ENCODE measurements at places on chromosomes 2 and 18.

GRCh38 chr2:203787979-203788378 lies 79.6 kb upstream of the CTLA4 start:
- DNase-seq, result no peak

- DNase-seq, result no peak
These were observed 183.7 kb downstream of the KLHL29 start for GRCh38 chr2:23568626-23569190.

GRCh38 chr2:178990533-178991241 lies 59.2 kb downstream of the CCDC141 start:
- no peak for DNase-seq

- no peak for DNase-seq
These were observed 34.4 kb upstream of the SMAD7 start for GRCh38 chr18:48985161-48985560.

DNA sequence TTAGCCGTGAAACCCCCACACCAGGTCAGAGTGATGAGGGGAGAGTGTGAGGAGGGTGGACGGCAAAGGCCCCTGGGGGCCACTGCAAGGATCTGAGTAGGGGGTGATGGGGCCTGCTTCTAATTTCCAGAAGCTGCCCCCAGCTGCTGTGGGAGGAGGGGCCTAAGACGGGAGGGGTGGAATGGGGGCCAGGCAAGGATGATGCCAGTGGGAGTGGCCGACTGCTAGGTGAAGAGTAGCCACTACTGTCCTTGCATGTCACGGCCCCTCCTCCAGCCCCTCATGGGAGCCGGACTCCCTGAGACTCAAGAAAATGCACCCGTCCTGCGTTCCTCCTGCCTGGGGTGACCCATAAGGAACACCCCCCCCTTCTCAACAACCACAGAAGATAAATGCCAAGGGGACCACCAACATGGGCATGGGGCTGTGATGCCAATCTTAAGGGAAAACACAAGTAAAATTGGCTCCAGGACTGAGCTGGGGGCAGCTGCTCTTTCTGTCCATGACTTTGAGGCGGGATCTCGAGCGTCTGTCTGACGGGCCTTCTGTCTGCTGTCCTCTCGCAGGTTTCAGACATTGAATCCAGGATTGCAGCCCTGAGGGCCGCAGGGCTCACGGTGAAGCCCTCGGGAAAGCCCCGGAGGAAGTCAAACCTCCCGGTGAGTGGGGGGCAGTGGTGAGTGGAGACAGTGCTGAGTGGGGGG lies 24.2 kb upstream of the PRLH start:
- no peak for DNase-seq

DNA sequence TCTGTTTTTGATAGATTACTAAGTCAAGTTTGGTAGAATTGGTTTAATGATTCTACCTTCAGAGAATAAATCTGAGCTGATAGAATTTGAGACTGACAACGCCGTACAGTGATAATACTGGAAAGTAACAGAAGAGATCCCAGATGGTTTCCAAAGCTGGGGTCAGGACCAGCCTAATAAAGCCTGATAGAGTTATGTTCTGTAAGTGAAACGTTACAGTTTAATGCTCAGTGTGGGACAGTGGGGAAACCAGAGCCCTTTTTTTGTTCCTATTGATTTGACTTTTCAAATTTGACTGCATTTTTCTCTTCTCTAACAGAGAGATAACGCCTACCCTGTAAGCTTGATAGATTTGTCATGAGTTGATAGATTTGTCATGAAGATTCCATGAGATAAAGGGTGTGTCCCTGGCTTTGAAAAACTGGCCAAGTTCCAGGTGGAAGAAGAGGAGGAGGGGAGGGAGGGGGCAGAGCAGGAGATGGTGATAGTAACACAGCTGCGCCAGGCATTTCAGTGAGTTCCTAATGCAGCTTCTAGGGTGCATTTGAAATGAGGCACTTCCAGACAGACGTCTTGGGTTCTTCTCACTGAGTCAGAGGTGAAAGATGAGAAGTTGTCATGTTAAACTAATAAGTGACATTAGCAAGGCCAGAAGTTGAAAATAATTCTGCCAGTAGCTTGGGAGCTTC lies 65.1 kb downstream of the CERS6 start:
- no peak for DNase-seq

DNA sequence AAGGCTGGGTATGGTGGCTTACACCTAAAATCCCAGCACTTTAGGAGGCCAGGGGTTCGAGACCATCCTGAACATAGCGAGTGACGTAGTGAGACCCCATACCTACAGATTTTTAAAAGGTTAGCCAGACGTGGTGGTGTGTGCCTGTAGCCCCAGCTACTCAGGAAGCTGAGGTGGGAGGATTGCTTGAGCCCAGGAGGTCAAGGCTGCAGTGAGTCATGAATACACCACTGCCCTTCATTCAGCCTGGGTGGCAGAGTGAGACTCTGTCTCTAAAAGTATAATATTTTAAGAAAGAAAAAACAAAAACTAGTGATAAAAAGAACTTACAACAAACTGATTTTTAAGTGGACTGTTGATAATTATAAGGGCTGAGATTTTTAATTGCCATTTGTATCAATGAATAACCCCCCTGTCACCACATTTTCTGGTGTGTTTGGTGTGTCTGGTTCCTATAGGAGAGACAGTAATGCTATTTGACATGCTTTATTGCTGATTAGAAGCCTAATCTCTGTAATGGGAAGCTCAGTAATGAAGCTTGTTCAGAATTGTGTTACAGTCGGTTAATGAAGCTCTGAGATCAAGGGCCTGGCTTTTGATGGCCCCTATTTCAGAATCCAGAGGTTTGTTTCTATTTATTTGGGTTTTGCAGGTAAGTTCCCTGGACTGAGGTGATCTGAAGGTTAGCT lies 147.0 kb downstream of the NEDD4L start:
- no peak for DNase-seq

DNA sequence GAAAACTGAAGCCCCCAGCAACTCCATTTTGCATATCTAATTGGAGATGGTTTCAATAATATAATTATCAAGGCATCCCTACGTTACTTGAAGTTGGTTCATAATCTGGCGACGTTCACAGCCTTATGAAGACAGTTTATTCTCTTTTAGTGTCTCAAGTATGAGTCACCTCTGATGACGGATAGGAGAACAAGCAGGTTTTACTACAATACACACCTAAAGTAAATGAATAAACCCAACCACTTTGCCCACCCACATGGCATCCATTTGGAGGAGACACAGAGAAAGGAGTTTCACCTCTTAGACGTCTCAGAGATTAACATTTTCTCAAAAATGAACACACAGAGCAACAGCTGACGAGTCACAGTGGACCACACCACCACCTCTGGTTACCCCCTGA lies 40.8 kb downstream of the BCL11A start:
- no peak for DNase-seq

DNA sequence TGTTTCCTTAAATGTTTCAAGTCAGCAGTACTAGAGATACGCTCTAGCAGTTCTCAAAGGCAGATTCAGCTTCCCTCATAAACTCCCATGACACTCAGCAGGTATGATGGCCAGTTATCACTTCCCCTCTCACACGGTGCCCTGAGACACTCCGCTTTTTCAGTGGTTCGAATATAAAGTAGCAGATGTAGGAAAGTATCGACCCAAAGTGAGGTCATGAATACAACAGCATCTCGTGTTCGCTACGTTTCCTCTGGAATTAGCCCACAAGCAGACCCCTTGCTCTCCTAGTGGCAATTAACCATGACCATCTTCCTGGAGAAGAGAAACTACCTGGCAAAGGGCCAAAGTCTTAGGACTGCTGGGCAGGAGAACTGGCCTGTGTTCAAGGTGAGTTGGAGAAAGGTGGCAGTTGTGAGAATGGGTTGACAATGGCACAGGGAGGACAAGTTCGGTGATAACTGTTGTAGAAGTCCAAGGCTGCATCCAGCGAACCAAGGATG lies 9.3 kb upstream of the AGBL5 start:
- DNase-seq, result no peak

GRCh38 chr2:47031909-47032668 lies 116.5 kb upstream of the MCFD2 start:
- no peak for DNase-seq

- no peak for DNase-seq
These were observed 336.2 kb downstream of the ZEB2 start for GRCh38 chr2:144183727-144184126.

- no peak for DNase-seq
These were observed 152.6 kb downstream of the IKZF2 start for GRCh38 chr2:212998626-212999359.

GRCh38 chr2:240966906-240967680 lies 31.3 kb upstream of the SNED1 start:
- no peak for DNase-seq

DNA sequence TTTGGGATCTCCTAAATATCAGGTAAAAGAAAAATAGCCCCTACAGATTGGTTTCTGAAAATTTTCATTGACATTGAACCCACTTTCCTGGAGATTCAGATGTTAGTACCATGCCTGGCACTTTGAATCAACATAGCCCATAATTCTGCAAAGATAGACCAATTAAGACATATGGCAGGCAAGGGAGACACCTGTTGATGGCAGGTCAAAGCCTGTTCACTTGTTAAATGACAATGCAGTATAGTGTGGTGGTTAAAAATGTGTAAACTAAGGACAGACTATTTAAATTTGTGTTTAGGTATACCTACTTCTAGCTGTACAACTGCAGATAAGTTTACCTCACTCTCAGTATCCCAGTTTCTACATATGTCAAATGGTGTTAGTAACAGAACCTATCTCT lies 178.1 kb upstream of the MMADHC start:
- no peak for DNase-seq

- DNase-seq, result no peak
These were observed 12.7 kb downstream of the ZNF24 start for GRCh38 chr18:35331367-35332087.

GRCh38 chr18:21085579-21086166 lies 25.9 kb downstream of the ROCK1 start:
- DNase-seq, result no peak

GRCh38 chr18:74171910-74172606 lies 23.7 kb downstream of the TIMM21 start:
- no peak for DNase-seq

DNA sequence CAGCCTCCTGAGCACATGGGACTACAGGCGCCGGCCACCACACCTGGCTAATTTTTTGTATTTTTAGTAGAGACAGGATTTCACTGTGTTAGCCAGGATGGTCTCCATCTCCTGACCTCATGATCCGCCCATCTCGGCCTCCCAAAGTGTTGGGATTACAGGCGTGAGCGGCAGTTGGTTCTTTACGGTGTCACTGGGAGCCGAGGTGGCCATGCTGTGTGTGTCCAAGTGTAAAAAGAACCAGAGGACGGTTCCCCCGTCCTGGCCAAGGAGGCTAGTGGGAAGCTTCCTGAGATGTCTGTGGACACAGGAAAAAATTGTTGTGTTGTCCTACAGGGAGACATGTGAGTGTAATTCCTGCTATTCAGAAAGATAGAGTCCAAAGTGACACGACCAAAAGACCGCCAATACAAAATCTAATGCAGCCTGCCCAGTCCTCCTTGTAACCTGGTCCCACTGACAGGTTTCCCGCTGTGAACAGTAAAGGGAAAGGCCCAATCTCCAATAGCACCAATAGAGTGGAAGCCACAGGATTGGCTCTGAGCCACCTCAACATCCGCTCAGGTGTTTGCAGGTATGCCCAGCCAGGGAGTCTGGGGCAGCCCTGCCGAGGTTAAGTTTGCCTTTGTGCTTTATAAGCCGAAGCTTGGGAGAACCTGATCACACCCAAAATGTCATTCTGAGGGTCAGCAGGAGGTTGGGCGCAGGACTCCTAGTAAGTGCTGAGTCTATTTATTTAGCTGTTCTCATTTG lies 40.6 kb downstream of the NCK2 start:
- no peak for DNase-seq

GRCh38 chr18:57004366-57005121 lies 142.3 kb upstream of the BOD1L2 start:
- peak; percentile 36 for DNase-seq

- no peak for DNase-seq
These were observed 131.3 kb downstream of the CTIF start for GRCh38 chr18:48669991-48670750.

DNA sequence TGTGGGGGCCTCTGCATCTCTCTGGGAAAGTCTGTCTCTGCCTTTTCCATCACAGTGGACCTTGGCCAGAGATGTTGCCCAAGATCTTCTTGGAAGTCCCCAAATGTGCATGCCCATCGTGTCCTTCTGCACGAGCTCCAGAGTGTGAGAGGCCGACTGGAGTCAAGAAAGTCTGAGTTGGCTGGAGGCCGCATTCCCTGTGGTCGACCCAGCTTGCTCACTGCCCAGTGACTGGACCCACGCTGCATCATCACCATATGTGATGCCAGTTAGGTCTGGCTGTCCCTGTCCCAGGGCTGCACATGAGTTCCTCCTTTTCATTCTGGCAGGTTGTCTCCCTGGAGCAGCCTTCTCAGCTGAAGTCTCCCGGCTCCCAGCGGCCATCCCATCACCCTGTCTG lies 93.8 kb downstream of the ARL4C start:
- no peak for DNase-seq

- peak; percentile 34 for DNase-seq
These were observed 68.1 kb downstream of the MYOM1 start for GRCh38 chr18:3151399-3152264.

GRCh38 chr2:168604252-168604651 lies 148.2 kb downstream of the CERS6 start:
- DNase-seq, result no peak

DNA sequence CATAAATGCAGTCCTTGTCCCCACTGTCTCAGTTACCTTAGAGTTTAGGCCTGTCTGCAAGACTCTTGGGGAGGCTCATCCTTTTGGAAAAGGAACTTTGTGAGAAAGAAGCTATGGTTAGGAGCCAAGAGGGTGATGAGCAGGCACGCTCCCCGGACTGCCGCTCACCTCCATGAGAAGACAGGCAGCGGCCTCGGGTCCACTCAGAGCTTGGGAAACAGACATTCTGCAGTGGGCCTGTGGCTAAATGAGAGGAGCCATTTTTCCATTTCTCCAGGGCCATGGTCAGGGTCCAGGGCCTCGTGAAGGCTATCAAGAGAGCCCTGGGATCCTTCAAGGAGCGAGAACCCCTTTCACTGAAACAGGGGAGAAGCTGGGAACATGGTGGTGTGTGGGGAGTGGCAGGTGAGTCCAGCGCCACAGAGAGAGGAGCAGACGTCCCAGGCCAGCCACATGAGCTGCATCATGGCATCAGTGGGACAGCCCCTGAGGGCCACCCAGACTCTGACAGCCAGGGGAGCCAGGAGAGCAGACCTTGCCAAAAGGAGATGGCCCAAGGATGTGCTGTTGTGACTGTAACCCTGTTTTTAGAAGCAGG lies 4.0 kb upstream of the TEX51 start:
- DNase-seq, result no peak

DNA sequence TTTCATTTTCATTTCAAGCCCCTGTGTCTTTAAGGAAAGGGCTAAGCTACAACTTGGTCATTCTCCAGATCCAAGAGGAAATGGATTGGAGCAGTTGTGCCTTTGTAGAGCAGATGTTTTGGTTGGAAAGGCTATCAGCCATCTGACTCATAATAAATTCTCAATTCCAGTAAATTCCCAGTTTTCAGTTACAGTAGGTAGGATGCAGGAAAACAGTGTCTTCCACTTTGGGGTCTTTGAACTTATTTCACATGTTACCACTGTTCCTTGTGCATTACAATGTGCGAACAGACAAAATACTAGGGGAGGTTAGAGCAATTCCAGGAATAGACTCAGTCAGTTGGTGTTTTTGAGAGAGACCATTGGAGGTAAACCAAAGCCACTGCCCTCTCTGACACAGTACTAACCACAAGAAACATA lies 211.9 kb downstream of the BABAM2 start:
- peak; percentile 48 for DNase-seq

Measured in hepatic stellate cell (primary cell).